ENCODE measurements at places on chromosomes 7 and 10.

DNA sequence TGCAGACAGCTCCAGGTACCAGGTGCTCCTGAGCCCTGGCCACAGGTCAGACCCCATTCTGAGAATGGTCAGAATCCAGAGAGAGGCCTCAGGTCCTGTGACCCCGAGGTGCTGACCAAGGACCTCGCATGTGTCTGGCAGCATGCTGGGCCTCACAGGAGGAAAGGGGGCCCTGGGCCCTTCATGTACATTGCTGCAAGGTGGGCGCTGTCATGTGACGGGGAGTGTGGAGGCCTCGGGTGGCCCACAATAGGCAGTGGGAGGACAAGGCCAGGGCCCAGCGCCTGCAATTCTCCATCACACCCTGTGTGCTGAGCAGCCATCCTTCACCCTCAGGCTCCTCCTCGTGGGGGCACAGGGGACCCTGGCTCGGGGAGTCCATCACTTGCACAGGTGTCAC is 15.5 kb upstream of the RET start:
- no peak for DNase-seq

- no peak for DNase-seq
Measured at GRCh38 chr10:110483633-110484032, 14.1 kb upstream of the DUSP5 start.

DNA sequence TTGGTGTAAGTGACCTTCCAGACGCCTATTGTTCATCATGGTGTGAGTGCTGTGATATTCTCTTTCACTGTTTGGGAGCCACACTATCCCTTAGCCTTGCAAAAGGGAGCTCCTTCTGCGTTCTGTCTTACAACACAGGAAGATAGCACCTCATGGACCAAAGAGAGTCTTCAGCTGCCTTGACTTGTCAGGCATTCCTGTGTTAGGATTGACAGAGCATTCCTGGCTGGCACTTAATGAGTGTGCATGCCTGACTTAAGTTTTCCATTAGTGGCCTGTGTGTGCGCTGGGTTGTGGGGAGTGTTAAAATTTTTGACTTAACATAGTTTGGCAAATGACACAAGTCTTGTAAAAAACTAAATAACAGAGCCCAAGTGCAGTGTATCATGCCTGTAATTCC is 21.9 kb upstream of the MSRB2 start:
- no peak for DNase-seq

GRCh38 chr7:112116358-112116757 is 89.8 kb downstream of the DOCK4 start:
- no peak for DNase-seq

DNA sequence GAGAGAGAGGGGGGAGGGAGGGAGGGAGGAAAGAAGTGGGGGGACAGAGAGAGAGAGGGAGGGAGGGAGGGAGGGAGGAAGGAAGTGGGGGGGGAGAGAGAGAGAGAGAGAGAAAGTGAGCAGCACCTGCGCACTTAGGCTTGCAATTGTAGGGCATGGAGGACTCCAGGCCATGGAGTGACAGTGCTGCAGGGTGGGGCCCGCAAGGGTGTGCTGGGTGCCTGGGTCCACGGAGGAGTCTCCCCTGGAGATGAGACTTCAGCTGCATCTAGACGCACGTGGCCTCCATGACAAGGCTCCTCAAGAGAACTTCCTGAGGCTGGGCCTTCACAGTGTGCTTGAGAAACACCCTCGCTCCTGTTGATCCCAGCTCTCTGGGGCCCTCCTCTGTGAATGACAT is 44.5 kb downstream of the CLRN3 start:
- DNase-seq, result no peak

GRCh38 chr10:77111611-77112550 is 525.7 kb downstream of the KCNMA1 start:
- no peak for DNase-seq

GRCh38 chr7:7789551-7789988 is 71.2 kb upstream of the RPA3 start:
- no peak for DNase-seq

DNA sequence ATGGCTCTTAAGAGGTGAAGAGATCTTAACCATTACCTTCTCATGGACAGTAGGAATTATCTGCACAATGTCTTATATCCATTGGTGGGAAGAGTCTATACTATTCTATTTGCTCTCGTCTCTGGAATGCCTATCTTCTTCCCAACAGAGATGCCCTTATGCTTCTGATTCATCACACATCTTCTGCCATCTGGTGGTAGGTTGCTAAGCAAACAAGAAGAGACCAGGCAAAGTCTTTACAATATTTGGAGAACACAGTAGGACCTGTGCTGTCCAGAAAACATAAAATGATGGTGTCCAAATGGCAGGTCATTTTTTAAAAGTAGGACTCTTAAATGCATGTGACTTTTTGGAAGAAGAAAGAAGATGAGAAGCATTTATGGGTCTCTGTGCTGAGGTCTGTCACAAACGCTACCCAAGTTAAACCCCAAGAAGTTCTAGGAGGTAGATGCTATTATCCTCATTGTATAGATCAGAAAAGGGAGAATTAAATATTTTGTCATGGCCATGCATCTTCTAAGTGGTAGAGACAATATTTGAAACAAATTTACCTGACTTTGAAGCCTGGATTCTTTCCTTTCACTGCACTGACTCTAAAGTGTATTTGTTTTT is 67.8 kb upstream of the NXPH1 start:
- DNase-seq, result no peak

DNA sequence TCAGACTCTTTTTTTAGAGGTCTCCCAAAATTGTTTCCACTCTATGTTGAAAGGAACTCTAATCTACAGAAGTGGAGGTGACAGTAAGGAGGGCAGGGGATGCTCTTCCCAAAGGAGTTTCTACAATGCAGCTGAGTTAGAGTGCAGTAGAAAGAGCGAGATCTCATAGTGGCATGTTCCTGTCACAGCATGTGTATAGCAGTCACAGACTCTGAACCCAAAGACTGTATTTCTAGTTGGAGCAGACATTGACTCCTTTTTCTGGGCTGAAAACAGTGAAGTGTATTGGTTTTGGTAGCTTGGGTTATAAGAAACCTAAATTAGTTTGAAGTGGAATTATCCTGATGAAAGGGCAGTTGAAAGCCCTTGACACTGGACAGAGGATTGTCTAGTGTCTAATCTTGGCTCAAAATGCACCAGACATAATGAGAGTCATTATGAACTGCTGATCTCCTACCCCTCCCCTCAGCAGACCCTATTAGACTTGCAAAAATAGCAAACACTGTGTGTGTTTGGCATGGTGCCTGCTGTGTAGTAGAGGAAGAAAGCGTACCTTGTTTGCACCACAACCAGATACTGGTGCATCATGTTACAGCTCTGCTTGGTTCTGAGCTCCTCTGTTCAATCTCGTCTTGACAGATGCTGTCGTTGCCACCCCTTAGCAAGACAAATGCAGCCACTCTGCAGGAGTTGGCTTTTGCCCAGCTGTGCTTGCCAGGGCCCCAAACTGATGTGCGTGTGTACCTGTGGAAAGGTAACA is 336.0 kb downstream of the AUTS2 start:
- no peak for DNase-seq

DNA sequence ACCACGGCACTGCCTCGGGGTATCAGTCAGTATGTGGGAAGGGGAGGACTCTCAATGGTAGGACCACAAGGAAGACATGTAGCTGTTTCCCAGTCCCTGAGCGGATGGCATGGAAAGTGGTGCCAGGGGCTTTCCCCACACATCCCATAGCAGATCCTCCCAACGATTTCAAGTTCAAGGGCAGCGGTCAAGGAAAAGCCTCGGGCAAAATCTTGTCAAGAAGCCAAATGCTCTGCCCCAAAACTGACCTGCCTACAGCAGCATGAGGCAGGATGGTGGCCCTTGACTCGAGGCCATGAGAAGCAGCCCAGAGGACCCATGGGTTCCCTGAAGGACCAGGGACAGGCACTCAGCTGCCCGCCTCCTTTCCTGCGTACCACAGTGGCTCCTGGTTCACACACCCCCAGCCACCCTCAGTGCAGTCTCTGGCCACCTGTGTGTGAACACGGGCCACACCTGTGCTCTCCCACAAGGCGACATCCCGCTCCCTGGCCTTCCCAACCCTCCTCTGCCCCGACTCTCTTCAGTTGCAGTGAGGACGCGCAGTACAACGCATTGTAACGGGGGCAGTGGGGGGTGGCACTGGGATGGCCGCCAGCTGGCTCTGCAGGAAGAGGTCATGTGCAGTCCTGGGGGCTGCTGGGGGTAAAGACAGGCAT is 43.6 kb downstream of the CTBP2 start:
- no peak for DNase-seq

- DNase-seq, result no peak
Measured at GRCh38 chr7:131745390-131746248, 189.2 kb upstream of the PODXL start.

DNA sequence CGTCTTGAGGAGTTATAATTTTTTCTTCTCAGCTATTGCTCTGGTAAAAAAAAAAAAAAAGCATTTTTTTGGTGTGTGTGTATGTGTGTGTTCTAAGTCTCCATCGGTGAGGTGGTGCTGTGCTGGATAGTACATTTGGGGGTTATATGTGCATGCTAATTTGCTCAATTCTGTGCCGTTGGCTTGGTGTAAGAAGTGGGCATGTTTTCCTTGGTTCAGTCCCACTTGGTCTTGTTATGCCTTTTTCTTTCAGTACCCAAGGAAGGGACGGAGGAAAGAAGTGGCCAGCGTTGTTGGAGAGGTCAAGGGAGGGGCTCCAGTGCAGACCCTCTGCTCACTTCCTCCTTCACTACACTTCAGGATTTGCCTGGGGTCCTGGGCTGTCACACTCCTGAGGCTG is 20.4 kb downstream of the LRMDA start:
- no peak for DNase-seq

- no peak for DNase-seq
Measured at GRCh38 chr7:5533821-5534367, 110.3 kb upstream of the TNRC18 start.

GRCh38 chr7:20788420-20788990 is 1.8 kb upstream of the SP8 start:
- DNase-seq, result no peak

GRCh38 chr10:13831711-13832141 is 245.0 kb downstream of the PRPF18 start:
- DNase-seq, result no peak

DNA sequence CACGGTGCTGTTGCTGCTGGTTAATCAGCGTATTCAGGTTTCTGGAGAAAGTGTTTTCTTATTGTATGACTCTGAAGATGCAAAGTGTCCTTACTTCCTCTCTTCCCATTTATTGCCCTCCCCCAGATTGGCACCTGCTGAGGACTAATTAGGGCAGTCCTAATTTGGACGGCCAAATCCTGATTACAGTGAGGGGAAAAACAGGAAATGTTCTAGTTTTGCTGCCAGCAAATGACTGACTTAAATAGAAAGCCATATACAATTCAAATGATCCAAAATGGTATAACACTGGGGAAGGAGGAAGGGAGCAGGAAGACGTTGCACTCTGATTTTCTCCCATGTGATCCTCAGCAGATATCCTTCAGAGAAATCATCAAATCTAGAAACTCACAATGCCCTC is 222.4 kb upstream of the LRGUK start:
- no peak for DNase-seq

GRCh38 chr7:155252444-155252887 is 45.2 kb upstream of the INSIG1 start:
- DNase-seq, result no peak

DNA sequence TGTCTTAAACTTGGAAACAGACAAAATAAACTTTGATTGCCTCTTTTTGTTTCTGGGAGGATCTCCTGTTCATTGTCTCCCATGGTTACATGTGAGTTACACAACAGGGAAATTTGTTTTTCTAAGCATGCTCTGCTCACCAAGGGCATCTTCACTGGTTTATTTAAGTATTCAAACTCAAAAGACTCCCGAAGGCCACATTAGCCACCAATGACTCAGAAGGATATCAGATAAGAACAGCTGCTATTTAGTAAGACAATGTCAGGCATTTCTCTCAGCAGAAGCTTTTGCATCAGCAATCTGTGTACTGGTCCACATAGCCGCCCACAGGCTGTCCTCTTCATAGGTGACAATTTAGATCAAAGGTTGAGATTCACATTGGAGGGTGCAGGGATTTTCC is 19.3 kb downstream of the OR6B1 start:
- DNase-seq, result no peak

DNA sequence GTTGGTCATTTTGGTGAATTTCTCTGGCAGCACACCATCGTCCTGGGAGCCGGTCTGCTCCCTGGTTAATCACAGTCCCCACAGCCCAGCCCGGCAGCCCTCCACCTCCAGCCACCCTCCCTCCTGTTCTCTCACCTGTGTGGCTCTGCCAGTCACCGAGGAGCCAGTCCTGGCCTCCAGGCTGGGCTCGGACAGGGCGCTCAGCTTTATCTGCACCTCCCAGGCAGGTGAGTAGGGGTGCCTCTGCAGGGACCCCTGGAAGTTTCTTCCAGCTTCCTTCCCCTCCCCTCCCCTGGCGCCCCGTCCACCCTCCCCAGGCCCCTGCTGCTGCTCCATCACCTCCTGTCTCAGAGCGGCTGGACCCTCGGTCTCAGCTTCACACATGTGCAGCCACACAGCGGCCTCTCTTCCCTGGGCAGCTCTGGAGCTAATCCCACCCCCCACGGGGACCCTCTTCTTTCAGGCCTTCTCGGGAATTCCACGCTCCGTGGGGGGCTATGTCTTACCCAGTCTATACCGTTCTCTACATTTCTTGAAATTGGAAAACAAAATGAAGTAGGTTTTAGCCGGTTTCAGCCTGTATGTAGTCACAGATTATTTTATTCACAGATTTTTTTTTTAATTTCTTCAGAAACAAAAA is 213.9 kb upstream of the PPP2R2D start:
- DNase-seq, result no peak

DNA sequence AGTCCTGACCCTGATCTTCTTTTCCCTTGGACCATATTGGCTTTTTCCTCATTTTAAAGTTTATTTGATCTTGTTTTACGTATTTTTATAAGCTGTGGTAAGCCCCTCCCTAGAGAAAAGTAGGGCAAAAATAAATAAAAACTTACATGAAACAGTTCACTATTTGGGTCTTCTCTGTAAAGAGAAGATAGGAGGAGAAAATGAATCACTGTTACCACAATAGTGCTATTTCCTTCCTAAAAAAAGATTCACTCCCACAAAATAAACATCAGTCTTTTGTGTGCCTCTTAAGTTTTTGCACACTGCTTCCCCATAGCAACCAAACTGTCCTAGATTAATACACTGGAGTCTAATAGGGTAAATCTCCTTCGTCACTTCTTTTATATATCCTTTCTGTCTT is 1.4 kb upstream of the SVIL start:
- no peak for DNase-seq

DNA sequence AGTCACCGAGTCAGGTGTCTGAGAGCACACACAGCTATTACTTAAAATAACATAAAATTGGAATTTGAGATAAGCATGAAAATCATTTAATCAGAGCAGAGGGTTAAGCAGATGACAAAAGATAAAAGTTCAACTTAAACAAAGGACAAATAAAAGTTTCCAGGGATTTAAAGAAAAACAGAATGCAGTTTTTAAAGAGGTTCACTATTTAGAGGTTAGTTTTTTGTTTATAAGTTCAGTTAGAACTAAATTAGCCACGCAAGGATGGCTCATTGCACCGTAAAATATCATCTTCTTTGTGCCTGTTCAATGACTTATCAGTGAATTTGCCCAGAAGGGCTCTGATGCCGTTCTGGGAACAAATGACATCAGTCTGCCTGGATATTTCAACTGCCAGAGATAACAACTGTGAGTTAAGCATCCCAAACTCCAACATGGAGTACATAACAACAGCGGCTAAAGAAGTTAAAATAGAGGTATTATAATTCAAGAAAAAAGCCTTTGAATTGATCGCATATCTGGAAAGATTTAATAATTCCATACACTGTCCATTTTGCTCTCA is 107.8 kb downstream of the ANK3 start:
- no peak for DNase-seq
